ENCODE measurements at places on chromosomes 2 and 18.
A peak's percentile ranks its signal among the peaks of the same experiment; 100 is the strongest.

DNA sequence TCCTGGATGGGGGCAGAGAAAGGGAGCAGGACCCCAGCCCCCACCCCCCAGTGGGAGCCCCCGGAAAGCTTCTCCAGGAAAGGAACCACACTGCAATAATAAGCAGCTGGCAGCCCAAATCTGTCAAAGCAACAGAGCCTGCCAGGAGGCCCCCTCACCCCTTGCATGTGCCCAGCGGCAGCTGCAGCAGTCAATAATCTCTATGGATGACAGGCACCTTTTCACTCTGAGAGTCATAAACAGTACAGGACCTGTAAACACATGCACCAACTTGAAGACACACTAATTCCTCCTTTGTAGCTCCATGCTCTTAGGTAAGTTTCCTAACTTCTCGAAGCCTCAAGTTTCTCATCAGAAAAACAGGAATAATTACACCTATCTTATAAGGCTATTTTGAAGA, 26.2 kb upstream of the KDM3A start:
- DNase-seq: no peak

DNA sequence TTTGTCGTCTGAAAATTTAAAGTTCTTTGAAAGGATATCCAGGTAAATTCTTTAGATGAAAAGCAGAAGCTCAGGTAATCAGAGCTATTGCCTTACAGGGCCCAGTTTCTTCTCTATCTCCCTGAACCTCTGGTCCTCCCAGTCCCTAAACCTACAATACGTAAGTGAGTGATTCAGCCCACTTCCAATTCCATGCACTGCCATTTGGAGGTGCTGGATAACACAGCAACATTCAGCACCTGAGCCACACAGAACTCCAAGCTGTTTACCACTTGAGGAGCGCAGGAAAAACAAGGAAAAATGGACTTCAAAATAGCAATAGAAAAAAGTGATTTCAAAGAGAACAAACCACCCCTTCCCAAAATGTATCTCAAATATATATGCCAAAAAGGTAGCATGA, 105.0 kb upstream of the DNAJC10 start:
- no peak for DNase-seq

- DNase-seq: no peak
Measured at GRCh38 chr18:34959211-34959829, 81.9 kb upstream of the MAPRE2 start.

- no peak for DNase-seq
Measured at GRCh38 chr2:157290525-157290924, 33.0 kb downstream of the GALNT5 start.

DNA sequence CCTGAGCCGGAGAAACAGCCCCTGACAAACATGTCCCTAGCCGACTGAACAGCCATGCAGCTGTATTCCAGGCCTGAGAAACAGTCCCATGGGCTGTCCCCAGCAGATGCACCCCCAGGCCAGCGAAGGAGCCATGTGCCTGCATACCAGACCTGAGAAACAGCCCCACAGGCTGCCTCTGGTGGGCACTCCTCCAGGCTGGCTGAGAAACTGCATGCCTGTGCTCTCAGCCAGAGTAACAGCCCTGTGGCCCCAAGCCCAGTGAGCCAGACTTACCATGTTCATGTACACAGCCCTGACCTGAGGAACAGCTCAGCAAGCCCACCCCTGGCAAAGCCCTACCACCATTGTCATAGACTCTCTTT, 24.8 kb downstream of the BOLL start:
- DNase-seq: no peak

GRCh38 chr18:41165625-41166024, 789.4 kb upstream of the PIK3C3 start:
- DNase-seq: peak; percentile 28

DNA sequence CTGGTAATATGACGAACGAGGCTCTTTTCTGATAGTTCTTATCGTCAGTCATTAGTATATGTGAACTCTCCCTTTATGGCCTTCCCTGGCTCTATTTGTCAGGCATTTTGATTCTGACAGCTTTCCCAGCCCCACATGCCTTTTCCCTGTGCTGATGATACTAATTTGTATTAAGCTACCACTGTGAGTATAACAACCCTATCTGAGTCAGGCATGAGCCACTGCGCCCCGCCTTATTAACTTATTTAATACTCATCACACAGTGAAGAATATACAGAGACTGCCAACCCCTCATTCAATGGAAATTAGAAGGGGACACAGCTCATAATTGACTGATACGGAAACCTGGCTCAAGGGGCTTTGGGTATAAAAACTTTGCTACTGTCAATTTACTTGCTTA, 140.0 kb downstream of the NETO1 start:
- DNase-seq: no peak

- DNase-seq: no peak
Measured at GRCh38 chr2:5089409-5089808, 602.8 kb upstream of the SOX11 start.

DNA sequence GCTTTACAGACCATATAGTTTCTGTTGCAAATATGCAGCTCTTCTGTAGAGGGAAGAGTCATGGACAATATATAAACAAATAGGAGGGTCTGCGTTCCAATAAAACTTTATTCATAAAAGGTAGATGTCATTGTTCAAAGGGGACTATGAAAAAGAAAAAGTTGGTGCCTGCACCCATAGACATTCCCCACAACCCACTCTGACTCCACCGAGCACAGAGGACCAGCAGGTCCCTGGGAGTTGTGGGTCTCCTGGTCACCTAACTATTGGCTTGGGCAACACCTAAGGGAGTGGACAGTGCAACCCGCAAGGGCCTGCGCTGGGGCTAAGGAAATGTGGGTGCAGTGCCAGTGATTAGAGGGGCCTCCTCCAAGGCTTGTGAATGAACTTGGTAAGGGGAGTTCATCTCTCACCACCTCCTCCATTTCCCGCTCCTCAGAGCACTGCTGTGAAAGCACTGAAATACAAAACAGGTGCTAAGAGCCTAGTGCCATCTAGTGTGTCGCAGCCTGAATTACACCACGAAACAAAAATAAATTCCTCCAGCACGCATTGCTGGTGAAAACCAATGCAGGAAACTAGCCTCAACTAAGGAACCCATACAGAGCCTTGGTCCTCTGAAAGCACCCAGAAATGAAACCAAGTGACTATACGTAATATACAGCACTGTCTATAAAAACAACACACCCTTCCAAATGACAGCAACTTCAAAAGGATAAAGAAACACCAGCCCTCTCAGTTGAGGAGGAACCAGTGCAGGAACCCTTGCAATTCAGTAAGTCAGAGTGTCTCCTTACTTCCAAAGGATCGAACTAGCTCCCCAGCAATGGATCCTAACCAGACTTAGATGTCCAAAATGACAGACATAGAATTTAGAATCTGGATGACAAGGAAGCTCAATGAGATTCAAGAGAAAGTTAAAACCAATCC, 166.6 kb downstream of the RNF144A start:
- peak; percentile 21 for DNase-seq

DNA sequence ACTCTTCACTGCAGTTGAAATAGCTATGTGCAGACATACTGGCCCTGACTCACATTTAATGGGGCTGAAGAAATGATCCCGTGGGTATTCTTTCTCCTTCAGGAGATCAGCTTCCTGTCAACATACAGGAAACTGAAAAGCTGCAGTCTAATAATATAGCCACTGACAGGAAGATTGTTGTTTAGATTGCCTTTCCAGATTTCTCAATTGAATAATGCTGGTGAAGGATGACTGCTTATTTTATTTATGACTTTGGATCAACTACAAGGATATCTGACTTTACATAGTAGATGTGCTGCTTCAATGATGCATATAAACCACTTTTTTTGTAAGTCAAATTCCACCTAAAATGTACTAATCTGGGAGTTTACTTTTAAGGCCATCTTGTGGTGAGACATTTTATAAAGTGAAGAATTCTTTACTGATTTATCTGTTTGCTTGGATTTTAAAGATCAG, 93.4 kb upstream of the MAP4K3 start:
- peak; percentile 94 for DNase-seq

DNA sequence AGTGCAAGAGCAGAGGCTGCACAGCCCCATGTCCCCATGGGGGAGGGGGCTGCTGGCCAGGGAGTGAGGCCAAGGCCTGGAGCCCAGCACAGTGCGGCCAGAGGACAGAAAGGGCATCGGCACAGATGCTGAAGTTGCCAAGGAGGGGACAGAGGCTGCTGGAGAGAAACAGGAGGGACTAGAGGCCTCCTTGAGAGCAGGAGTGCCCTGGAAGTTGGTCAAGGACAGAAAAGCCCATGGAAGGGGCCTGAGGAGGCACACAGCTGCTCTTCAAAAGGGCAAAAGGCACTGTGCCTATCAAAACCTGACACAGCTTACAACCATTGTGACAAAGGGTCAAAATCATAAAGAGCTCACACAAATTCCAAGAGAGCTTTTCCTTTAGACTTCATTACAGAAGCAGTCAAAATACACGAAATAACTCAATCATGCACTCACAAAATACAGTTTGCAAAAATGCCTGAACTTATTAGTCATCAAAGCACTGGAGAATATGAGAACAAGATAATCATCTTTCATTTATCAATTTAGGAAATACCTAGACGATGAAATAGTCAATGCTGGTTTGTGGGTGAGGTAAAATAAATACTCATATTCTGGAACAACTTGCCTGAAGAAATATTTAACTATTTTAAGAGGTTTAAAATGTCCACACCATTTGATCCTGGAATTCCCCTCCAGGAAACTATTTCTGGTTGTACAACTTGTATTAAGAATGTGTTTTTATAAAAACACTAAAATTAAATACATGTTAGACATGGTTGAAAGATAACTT, 79.6 kb downstream of the USP40 start:
- peak; percentile 95 for DNase-seq

- DNase-seq: peak; percentile 45
Measured at GRCh38 chr2:218005486-218005885, 2.7 kb upstream of the TNS1 start.

DNA sequence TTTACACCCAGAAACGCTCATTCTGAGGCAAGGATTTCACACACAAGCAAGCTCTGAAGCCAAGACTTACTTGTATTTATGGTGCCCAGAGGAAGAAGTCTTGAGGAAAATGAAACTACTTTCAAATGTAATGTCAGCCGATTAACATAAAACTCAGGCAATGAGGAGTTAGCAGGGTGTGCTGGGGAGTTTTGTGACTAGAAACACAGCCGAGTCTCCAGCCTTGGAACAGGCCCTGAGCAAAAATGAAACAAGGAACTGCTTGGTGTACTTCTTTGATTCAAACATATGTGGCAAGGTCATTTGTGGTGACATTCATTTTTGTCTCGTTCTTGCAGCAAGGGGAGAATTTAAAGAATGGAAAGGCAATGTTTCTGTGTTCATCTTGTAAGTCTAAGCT, 4.5 kb downstream of the DYTN start:
- DNase-seq: no peak

GRCh38 chr2:231360401-231360800, 35.1 kb upstream of the B3GNT7 start:
- no peak for DNase-seq

GRCh38 chr2:57527685-57528084, 518.9 kb upstream of the VRK2 start:
- DNase-seq: no peak

DNA sequence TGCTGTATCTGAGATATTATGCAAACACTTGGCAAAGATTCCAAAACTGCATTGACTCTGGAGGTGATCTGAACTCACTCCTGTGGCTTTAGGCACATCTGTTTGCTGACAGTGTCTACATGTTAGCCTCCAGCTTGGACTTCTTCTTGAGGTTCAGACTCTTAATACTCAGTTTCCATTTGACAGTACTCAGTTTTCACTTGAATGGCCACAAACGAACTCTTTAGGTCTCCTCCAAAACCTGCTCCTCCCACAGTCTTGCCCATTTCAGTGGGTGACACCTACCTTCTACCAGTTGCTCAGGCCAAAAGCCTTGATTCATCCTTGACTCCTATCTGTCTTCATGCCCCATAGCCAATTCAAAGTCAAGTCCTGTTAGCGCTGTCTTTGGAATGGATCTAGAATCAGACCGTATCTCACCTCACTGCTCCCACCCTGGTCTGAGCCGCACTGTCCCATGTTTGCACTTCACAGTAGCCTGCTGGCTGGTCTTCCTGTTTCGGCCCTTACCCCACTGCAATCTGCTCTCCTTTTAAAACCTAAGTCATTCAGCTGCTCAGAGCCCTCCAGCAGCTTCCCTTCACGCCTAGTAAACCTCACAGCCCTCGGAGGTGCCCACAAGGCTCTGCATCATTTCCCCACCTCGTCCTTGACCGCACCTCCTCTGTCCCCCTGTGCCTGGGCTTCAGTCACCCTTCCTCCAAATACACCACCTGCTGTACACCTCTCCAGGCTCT, 10.5 kb downstream of the ATG16L1 start:
- no peak for DNase-seq

DNA sequence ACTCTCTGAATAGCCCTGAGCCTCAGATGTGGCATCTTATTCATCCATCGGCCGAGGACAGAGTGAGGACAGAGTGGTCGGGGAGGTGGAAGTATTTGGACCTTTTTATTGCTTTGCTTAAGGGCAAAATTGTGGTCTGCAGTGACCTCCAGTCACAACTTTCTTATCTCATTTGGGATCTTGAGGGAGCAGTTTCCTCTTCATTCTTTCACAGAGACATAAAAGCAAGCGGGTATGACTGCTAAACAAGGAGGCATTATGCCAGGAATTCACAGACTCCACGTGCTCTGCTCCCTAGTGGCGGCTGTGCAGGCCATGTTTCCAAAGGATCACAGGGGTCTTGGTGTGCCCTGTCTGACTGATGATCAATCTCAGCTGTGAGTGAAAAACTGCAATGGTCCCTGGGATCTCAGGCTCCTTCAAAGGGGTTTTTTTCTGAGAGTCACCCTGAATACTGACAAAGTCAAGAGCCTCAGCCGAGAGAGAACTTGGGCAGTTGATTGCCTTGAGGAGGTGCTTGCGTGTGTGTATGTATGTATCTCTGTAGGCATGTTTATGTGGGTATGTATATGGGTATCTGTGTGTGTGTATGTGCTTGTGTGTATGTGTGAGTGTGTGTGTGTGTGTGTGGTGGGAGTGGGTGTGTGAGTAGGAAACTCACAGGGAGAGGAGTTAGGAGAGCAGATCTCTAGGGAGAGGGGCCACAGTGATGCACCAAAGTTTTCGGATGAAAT, 47.7 kb downstream of the RAPGEF4 start:
- DNase-seq: peak; percentile 98

- no peak for DNase-seq
Measured at GRCh38 chr2:104572834-104573233, 281.1 kb upstream of the POU3F3 start.

GRCh38 chr2:239722760-239723470, 302.2 kb downstream of the NDUFA10 start:
- no peak for DNase-seq

GRCh38 chr2:118442996-118443553, 354.8 kb downstream of the INSIG2 start:
- no peak for DNase-seq

- DNase-seq: peak; percentile 65
Measured at GRCh38 chr2:121810959-121811853, 55.8 kb downstream of the TSN start.

Measured in fibroblast of skin of right biceps (primary cell).